H7 (cell line): ENCODE measurements at places on chromosomes 16 and 17. TPM values are rescaled to one million over a fixed set of nuclear protein-coding genes. Genes with fewer than 3 reads are reported as not detected.

Gene MT4
- not detected in 2 replicates for total RNA-seq

Gene CENPT
- 34.9 and 43.7 TPM in 2 replicates for total RNA-seq

Gene SOX8
- total RNA-seq, result 10.0 and 12.8 TPM in 2 replicates

Gene PABPN1L
- not detected in 2 replicates for total RNA-seq

Gene HOXB1
- 4.5 and 6.4 TPM in 2 replicates for total RNA-seq

Gene CCDC78
- total RNA-seq, result 11.3 and 21.0 TPM in 2 replicates

Gene ARL17A
- total RNA-seq, result 4.9 and 7.7 TPM in 2 replicates

Gene MARVELD3
- total RNA-seq, result 3.4 and 3.8 TPM in 2 replicates

Gene IKZF3
- 0.10 and 0.89 TPM in 2 replicates for total RNA-seq

Gene CD300LB
- total RNA-seq, result not detected in 2 replicates

Gene KRT40
- not detected in 2 replicates for total RNA-seq

Gene SALL1
- 33.4 and 38.2 TPM in 2 replicates for total RNA-seq

Gene SSTR5
- 0.18 and 0.21 TPM in 2 replicates for total RNA-seq

Gene TBC1D28
- 0.18 TPM in 1 of 2 replicates, not detected in the other for total RNA-seq

GRCh38 chr17:6713130-6713917, at the start of gene SLC13A5:
Gene SLC13A5 (minus strand): TSS chr17:6713369. CDS start chr17:6713333, 36 bp downstream.
- DNase-seq, result peak; percentile 97

DNA sequence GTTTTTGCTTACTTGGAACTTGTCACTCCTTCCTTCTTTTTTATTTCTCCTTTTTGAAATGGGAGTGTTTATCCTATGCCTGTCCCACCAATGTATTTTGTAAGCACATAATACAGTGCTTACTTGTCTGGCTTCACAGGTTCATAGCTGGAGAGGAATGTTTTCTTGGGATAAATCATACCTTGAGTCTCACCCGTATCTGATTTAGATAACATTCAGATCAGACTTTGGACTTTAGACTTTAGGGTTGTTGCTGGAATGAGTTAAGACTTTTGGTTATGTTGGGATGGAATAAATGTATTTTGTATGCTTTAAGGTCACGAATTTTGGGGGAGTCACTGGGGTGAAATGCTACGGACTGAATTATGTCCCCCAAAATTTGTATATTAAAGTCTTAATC, 13.0 kb upstream of the LRRC75A start:
- no peak for DNase-seq

GRCh38 chr16:22859925-22860324, 46.0 kb downstream of the HS3ST2 start:
- DNase-seq, result no peak

GRCh38 chr17:46771561-46772474, 46.7 kb downstream of the WNT3 start:
- peak; percentile 91 for DNase-seq

- no peak for DNase-seq
These were observed 42.3 kb upstream of the BCAR1 start for GRCh38 chr16:75293772-75294171.

DNA sequence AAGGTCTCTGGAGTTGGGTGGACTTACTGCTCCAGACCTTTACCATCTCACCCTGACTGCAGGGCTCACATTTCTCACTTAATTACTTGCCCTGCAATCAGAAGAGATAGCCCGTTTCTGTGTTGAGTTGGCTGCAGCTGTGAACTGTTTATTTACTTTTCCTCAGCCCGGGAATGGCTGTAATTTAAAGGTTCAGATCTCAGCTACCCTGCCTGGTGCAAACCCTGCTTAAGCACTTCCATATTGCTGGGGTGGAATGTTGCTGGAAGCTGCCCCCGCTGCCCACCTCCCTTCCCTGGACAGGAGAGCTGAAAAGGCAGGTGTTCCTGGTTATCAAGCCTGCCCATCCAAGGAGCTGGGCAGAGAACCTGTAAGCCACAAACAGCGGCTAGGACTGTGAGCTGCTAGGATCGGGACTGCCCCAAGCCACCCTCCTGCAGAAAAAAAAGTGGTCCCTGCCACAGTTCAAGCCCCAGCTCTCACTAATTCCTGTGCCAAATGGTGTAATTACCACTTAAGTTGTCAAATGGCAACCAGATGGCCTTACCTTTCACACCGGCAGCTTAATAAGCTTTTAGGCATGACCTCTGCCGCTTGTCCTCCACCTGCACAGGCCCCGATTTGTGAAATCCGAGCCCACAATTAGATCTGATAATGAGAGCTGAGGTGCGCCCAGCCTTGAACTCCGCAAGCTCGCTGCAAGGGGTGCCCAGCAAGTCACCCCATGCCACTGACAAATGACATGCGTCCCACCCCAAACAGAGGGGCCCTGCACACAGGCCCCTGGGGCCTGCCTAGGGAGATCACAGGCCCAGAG, 269.8 kb downstream of the C16orf95 start:
- DNase-seq, result peak; percentile 64

GRCh38 chr16:69346683-69347082, 4.9 kb downstream of the TMED6 start:
- DNase-seq, result no peak

- no peak for DNase-seq
These were observed 4.7 kb upstream of the NUDT16L1 start for GRCh38 chr16:4688674-4689045.

GRCh38 chr16:72172105-72173034, at the start of gene PMFBP1:
Gene PMFBP1 (minus strand): TSS chr16:72172155. CDS start chr16:72171208, 947 bp downstream.
- no peak for DNase-seq

GRCh38 chr17:67171560-67171959, 73.4 kb downstream of the HELZ start:
- DNase-seq, result no peak

DNA sequence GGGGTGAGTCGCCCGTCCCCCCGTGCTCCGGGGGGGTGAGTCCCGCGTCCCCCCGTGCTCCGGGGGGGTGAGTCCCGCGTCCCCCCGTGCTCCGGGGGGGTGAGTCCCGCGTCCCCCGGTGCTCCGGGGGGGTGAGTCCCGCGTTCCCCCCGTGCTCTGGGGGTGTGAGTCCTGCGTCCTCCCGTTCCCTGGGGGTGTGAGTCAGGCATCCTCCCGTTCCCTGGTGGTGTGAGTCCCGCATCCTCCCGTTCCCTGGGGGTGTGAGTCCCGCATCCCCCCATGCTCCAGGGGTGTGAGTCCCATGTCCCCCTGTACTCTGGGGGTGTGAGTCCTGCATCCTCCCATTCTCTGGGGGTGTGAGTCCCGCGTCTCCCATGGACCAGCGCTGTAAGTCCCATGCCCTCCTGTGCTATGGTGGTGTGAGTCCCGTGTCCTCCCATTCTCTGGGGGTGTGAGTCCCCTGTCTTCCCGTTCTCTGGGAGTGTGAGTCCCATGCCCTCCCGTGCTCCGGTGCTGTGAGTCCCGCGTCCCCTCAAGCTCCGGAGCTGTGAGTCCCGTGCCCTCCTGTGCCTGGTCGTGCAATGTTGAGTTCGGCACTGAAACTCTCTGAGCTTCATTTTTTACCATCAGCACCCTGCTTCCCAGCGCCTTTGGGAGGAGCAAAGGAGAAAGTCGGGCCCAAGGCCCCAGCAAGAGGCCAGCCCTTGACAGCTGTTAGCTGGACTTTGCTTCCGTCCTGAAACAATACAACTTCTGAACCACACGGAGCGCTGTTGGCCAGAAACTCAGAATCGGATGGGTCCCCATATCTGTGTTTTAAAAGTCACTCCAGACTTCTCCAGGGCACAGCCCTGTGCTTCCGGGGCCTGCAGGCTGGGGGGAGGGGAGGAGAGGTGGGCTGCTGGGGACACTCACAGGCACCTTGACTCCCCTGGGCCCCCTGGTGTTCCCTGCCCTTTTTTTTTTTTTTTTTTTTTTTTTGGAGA, 11.5 kb upstream of the ZC3H18 start:
- peak; percentile 85 for DNase-seq

- peak; percentile 75 for DNase-seq
These were observed 149.3 kb downstream of the IRF8 start for GRCh38 chr16:86048221-86048620.

GRCh38 chr16:57315416-57315815, 30.9 kb upstream of the PLLP start:
- DNase-seq, result no peak

- DNase-seq, result no peak
These were observed 770 bp downstream of the CCNF start for GRCh38 chr16:2429771-2430663.
